ENCODE measurements at places on chromosomes 2 and 18.
A peak's percentile ranks its signal among the peaks of the same experiment; 100 is the strongest.

GRCh38 chr2:5777131-5777535 is 84.9 kb downstream of the SOX11 start:
- no peak for DNase-seq

DNA sequence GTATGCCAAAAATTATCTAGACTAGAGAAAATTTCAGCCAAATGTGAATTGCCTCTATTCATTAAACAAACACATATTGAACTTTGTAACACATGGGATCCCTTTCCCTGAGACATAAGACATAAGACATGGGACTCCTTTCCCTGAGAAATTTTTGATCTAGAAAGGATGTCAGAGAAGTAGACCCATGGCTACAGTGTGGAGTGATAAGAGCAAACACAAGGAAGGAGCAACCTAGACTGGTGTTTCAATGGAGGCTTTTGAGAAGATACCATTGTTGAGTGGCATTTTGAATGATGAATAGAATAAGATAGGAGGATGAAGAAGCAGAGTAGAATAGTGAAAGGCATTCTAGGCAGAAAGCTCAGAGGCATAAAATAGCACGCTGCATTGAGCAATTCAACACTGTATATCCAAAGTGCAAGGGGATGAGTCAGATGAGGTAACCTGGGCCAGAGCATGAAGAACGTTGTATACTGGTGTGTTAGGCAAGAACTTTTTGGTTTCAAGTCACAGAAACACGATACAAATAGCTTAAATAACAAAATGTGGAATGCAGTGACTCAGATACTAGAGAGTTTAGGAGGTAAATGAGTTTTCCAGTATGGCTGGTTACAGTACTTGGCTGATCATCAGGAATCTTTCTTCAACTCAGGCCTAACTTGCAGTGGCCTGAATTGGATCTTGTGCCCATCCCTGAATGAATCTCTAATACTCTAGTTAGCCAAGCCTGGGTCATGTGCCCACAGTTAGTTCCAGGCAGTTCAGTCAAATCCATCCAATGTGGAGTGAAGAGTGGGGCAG is 129.8 kb upstream of the TANK start:
- DNase-seq = no peak

DNA sequence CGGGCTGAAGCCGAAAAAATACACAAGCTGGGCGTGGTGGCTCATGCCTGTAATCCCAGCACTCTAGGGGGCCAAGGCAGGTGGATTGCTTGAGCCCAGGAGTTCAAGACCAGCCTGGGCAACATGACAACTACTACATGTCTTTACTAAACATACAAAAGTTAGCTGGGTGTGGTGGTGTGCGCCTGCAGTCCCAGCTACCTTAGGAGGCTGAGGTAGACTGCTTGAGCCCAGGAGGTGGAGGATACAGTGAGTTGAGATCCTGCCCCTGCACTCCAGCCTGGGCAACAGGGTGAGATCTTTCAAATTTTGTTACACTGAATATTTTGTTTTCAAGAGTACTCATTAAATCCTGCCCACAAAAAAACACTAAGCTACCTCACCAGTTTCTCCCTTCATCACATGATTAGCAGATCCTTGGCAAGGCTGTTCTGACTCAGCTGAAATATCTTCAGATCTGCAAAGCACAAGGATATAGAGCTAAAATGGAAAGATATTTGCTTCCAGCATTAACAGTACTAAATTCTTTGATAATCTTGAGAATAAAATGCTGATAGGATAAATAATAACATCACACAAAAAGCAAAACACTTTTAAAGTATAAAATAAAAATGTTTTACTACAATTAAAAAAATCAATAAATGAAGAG is 28.2 kb upstream of the MCM6 start:
- DNase-seq = no peak

DNA sequence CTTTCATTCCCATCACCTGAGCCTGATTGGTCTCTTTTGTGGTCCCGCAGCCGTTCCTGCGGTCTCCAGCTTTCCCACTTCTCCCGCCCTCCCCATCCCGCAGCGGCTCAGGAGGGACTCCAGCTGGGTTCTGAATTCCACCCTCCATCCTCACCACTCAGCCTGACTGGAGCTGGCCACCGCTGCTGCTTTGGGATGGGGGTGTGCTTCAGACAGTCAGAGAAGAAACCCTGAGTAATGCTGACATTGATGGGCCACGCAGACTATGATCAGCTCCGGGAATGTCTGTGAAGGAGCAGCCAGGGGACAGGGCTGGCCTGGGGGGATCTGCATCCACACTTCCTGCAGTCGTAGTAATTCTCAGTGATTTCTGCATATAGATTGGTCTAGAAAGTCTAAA is 45.9 kb upstream of the TXNDC2 start:
- no peak for DNase-seq

DNA sequence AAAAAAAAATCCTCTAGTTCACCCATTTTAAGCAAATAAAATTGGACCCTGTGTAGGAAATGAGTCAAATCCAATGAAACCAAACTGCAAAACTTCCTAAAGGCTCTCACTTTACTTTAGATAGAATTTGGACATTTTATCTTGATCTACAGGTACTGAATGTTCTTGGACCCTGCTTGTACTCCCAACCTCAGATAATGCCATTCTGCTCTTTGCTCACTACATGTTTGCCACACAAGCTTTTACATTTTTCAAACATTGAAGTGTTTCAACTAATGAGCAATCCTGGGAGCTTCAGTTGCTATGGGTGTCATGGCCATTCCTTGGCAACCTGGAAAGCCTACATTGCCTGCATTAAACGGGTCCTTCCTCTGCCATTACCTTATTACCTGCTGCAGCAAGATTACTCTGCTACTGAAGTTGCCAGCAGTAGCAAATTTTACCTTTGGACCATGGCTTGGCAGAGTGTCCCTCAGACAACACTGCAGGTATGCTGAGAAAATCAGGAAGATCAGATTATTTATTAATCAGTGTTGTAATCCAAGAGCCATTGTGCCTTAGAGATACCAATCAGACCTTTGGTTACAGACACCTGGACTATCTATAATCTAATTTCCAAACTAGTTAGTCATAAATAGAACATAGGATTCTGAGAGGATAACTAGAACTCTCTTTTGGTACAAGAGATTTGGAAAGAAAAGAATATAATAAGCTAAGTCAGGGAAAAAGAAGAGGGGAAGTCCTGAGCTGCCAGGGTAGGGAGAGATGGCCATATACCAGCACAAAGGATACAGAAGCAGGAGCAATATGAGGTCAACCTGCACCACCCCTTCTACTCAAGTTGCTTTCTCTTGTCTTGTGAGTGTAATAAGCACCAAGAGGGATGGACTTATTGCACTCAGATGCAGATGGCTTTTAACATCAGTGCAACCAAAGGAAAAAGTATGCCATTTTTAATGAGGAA is 293.3 kb upstream of the TFPI start:
- DNase-seq = no peak

DNA sequence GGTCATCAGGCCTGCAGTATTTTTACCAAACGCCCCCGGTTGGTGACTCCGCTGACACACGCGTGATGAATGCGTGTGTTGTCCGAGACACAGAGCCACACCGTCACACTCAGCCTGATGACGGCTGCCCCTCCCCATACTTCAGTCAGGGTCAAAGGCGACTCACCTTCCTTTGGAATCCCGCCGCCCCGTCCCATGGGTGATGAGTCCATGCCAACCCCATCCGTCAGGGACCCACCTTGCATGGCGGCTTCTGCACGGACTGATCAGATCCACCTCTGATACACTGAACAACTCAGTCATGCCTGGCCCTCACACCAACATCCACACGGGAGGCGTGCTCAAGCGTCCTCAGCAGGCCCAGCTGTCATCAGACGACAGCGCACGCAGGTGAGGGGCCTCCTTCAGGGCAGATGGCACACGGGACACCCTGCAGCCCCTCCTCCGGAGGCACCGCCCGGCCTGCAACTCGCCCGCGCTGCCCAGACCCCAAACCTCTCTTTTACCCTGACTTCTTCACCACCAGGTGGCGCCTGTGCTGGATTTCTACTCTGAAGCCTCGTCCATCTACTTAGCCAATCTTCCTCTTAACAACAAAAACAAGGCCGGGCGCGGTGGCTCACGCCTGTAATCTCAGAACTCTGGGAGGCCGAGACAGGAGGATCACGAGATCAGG is 89.2 kb downstream of the ZNF516 start:
- DNase-seq = peak; percentile 37
